ENCODE measurements at places on chromosomes 6 and 20.

DNA sequence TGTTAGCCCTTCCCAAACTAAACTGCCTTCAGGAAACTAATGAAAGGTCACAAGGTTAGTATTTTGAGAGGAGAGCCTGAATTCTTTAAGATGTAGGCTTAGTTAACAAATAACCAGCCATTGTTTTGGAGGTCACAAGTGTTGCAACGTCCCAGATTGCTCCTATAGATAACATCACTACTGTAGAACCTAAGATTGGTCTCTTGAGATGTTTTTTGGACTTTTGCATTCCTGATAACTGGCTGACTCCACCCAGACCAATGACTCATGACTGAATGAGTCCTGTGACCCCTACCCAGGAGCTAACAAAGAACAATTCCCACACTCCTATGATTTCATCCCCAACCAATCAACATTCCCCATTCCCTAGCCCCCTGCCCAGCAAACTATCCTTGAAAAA is 178.8 kb downstream of the SCP2D1 start:
- DNase-seq: peak; percentile 60

GRCh38 chr20:32805721-32806120 is 14.0 kb upstream of the MAPRE1 start:
- DNase-seq: no peak

- peak; percentile 77 for DNase-seq
Measured at GRCh38 chr20:13101706-13102105, 92.9 kb downstream of the SPTLC3 start.

DNA sequence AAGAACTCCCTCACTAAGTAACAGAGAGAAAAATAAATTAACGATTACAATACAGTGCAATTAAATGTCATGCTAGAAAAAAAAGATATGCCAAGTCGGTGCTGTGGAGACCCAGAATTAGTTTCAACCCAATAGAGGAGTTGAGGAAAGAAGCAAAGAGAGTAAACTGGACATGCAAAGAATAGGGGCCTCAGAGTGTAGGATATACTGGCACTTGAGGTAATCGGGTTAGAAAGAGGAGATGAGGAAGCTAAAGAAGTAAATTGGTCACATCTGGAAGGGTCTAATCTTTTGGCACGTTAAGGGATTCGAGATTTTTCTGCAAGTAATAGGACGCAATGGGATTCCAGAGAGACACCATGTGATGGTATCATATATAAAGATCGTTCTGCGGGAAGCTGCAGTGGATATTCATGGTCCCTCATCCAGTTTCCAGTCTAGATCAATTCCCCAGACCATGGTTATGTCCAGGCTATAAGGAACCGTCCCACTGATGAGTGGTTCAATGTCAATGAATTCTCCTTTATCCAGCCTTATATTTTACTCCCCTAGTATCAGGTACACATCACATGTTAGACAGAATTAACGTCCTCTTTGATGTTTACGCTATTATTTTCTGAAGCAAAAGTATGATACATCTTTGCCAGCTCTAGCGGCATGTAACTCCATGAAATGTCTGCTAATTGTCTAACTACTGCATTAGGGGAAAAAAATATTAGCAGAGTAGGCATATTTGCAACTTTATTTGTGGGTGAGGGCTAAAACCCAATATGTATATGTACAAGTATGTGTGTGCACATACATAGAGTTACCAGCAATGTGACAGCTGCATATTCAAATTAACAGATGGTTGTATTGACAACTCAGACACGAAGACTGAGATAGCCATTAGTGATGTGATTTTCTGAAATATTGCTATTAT is 1.1 kb upstream of the TBC1D32 start:
- DNase-seq: no peak

DNA sequence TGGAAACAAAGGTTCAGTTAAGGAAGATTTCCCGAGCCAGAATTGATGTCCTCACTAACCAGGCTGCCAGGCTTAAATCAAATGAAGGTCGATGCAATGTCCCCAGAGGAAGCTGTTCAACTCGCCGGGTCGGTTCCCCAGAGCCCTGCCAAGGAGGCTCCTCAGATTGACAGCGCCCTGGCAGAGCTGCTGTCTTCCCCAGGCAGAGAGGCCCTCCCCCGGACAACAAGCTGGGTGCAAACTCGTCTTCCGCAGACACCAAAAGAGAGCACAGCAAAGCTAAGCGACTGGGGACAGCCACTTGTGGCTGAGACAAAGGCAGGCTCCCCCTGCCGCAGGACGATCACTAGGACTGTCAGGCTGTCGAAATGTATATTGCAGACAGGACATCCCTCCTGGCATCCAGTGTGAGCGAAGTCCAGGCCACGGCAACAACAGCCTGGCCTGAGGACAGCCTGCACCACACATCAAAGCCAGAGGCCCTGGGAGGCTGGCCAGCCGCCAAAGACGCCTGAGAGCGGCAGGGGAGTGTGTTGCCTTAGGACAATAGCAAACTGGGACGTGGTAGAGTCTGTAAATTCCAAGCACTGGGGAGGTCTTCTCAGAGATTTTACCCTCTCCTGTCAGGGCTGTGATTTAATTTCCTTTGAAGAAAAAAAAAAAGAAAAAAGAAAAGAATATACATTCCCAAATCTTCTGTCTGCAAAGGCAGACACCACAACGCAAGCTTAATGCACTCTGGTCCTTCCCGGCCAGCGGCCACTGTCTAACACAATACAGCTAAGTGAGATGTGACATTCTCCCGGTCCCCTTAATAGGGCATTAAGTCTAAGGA is 99.1 kb downstream of the HIVEP2 start:
- peak; percentile 99 for DNase-seq

DNA sequence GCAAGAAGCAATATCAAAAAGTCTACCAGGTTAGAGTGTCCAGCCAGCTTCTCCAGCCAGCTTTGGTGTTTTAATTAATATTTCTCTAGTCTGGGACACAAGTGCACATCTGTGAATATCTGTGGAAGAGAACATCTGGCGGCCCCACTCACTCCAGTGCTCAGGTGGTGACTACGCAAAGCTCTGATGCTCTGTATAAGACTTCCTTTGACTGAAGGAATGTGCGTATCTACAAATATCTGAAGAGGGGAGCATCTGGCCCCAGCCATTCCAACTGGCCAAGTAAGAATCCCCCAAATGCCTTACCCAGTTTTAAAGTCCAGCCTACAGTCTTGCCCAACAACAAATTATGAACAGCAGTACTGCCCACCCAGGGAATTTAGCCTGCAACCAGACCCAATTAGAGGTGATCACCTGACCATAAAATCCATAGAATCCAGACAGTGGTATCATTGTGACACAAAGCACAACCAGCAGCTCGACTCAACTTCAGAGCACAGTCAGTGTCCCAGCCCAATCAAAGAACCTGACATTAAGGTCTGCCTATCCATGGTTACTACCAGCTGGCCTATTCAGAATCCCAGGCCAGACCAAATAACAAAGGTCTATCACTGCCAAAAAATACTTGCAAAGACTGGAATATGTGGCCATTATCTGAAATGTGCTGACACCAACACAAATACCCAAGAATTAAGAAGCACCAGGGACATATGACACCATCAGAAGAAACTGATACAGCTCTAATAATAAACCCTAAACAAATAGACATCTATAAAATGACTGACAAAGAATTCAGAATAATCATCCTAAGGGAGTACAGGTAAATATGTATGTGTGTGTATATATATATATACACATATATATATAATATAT is 76.1 kb upstream of the MANEA start:
- DNase-seq: no peak

GRCh38 chr6:123089226-123089625 is 93.2 kb downstream of the CLVS2 start:
- DNase-seq: no peak

- no peak for DNase-seq
Measured at GRCh38 chr6:128925765-128926164, 42.8 kb downstream of the LAMA2 start.

DNA sequence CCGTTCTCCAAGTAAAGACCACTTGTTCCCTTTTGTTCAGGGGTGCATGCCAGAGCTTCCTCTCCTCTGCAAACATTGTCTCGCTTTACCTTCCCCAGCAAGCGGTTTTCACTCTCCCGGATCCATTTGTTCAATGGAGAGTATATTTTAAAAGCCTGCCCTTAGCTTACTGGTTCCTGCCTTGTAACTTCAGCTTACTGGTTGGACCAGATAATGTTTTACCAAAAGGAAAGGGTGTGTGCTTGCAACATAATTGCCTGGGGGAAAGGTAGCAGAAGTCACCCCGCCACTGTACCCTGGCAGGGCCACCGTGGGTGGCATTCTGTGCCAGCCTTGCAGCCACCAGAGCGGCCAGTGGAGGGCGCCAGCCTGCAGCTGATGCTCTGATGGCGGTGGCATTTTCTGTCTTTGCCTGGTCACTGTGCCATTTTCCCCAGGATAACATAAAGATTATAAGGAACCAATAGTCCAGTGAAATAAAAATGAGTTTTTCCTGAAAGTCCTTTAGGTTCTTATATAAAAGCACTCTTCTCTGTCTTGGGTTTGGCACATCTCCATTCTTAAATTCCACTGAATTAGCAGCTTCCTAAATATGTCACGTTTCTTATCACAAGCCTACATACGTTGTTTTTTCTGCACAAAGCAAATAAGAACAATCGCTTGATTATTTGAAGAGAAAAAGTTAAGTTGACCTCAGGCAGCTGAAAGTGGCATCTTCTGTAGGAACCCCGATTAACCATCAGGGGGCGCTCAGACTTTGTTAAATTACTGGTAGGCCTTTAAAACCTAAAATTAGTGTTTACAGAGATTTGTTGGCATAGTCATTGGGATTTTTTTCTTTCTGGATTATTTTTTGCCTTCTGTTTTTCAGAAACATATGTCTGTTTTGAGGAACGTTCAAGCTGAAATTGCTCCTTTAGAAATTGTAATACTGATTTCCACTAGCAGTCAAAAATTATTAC is 67.4 kb upstream of the XRN2 start:
- peak; percentile 65 for DNase-seq

- peak; percentile 66 for DNase-seq
Measured at GRCh38 chr6:106609699-106610098, 19.6 kb downstream of the RTN4IP1 start.

DNA sequence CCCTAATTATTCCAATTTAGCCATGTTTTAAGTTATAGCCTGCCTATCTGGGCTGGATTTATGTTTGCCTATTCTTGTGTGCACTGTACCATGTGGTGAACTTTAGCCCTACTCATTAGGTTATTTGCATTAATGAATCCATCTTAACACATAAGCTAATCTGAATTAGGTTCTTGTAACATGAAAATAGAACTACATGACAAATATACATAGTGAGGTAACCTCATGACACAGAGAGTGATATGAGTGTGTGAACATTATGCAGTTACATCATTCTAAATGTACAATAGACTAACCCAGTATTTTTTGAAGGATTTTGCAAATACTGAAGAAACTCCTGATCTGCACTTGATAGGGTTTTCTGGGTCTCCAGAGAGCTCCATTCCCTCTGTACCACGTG is 733.7 kb upstream of the CITED2 start:
- DNase-seq: no peak

DNA sequence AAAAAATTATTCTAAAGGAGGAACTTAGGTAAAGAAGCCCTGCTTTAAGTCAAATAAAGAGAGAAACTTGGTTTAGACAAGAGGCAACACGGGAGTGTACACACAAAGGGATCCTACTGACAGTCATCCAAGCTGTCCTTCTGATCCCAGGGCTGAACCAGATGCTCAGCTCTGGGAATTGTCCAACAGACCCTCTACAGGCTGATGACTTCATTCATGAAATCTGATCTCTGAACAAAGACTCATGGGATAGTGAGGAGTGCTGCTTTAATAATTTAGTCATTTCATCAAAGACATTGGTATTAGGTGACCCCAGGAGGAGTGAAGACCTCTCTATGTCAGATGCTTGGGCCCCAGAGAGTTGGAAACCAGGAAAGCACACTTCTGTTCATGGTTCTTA is 65.6 kb upstream of the ARMH2 start:
- no peak for DNase-seq

All from islet precursor cell (in vitro differentiated cells).